Renal cortex interstitium (tissue), 15 donors: ENCODE measurements at places on chromosomes 16 and 17.
A peak's percentile ranks its signal among the peaks of the same experiment; 100 is the strongest.

- DNase-seq: no peak
These were observed 14.5 kb downstream of the CD300LB start for GRCh38 chr17:74516561-74517328.

DNA sequence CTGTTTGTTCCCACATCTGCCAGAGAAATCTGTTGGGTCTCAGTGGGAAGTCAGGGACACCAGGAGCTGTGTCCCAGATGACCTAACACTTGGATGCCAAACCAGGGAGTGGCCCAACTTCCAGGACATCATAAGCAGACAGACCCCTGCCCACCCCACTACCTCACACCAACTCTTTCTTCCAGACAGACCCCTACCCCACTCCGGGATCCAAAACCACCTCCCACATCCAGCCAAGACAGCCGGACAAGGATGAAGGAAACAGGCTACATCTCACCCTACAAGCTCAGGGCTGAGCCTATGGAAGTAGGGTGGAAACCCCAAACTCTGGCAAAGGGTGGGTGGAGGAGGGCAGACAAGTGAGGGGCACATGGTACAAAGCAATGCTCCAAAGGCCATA, 3.6 kb downstream of the HDAC5 start:
- no peak for DNase-seq

DNA sequence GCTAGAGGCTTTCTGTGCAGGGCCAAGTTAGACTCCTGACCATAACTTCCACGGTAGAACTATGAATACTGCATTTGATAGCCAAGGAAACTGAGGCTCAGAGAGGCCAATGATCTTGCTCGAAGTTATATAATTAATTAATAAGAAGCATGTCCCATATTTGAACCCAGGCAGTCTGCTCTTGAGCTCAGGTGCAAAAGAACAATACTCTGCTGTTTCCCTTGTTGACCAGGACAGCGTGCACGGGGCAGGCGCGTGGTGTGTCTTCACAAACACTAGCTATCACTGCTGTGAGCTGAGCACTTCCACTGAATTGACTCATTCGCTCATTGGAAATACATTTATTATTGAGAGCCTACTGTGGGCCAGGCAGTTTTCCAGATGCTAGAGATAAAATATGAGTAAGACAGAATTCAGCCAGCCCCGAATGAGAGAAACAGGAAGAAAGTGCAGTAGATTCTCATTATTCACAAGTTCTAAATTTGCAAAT, 1.6 kb downstream of the CHD9 start:
- no peak for DNase-seq

GRCh38 chr17:77952368-77952767, 6.1 kb upstream of the TNRC6C start:
- DNase-seq: no peak

- no peak for DNase-seq
These were observed 7.0 kb upstream of the GAN start for GRCh38 chr16:81307770-81308169.

DNA sequence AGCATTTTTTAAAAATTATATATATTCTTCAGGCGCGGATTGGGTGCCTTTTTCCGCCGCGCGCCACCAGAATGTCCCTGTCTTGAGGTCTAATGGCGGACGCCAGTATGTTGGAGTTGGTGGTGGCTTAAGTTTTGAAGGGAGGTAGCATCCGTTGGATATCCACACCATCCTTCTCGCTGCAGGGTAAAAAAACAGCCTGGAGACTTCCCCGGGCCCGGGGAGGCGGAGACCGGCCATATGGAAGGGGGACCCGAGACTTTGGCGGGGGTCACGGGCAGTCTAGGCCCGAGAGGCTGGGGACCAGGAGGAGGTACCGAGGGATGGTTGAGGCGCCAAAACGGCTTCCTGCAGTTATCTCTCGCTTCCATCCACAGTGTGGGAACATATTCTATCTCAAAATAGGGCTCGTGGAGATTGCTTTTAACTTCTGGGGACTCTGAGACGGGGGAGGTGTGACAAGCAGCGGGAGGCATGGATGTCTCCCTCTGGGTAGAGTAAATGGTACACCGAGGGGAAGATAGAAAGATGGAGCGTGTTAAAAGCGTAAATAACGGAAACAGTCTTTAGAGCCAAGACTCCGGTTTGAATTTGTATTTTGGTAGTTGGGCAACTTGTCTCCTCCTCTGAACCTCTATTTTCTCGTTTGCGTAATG, at the start of gene SF3B3:
Gene SF3B3 (plus strand): TSS at position 74 of the 656 bp plus-strand sequence. CDS start 2,841 bp downstream, outside the sequence.
- DNase-seq: peak; percentile 36

DNA sequence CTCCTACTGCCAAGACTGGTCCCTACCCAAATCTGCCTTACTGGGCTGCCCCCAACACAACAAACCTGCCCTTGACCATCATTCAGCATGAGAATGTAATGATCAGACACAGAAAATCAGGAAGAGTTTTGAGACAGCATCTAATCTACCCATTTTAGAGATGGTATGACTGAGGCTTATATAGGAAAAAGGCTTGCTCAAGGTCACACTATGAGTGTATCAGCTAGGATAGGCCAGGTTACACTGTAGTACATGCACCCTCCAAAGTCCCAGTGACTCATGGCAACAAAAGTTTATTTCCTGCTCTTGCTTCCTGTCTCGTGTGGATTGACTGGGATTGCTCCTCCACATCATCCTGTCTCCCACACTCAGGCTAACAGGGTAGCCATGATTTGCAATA, 27.9 kb downstream of the NLRC5 start:
- no peak for DNase-seq

- DNase-seq: no peak
These were observed 1.4 kb downstream of the CEP131 start for GRCh38 chr17:81221371-81221841.

DNA sequence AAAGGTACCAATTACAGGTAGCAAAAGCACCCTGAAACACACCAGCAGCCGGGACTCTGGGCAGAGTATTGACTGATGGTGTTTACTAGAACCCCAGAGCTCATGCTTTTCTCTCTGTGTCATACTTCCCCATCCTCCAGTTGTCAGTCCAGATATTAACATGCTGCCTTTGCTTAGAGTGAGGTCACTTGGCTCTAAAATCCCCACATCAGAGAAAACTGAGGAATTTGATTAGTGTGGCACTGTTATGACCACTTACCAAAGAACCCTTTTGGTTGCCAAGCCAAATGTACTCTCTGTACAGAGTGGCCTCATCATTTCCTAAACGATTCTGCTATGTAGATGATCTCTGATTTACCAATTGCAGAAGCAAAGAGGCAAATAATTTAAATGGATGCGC, 80.4 kb downstream of the ABCC12 start:
- no peak for DNase-seq

DNA sequence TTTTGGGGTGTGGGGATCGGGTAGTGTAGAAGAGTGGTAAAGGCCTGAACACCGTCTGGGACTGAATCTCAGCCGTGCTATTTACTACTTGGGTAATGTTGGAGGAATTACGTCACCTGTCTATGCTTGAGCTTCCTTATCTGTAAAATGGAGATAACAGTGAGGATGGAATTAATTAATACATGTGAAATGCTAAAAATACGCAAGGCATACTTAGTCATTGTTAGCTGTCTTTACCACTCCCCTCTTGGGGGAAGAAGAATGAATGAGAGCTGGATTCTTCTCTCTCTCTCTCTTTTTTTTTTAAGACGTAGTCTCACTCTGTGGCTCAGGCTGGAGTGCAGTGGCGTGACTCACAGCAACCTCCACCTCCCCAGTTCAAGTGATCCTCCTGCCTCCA, 41.1 kb upstream of the TANGO6 start:
- no peak for DNase-seq

GRCh38 chr16:4364196-4365013, 7.2 kb upstream of the VASN start:
- no peak for DNase-seq

GRCh38 chr16:27273330-27273669, 4.7 kb upstream of the NSMCE1 start:
- no peak for DNase-seq

DNA sequence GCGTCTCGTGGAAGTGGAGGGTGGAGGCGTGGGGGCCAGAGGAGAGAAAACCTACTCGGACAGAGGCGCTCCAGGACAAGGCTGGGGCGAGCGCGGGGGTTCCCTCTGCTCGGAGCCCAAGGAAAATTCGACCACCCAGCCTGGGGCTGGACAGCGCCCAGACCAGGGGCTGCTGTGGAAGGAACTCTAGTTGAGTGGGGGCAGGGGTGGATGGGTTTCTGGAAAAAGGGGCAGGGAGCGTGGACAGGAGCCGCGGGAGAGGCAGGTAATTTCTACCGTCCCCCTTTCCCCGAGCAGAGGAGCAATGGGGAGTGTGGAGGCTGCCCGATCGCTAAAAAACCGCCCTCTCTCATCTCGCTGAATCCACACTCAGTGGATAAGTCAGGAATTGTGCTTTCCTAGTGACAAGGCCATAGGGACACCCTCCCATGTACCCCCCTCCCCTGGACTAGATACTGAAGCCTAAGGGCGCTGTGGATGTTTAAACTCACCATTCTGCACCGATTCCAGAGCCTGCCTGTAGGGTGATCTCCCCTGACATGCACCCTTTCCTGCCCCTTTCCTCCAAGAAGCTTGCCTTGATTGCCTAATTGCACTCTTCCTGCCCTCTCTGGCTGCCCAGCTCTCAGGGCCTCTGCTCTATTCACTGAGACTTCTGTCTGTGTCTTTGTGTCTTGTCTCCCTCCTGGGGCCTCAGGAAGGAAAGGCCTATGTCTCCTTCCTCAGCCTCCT, 90.7 kb upstream of the TMEM97 start:
- DNase-seq: no peak

GRCh38 chr17:8187517-8188262, 2.3 kb downstream of the BORCS6 start:
- peak; percentile 93 for DNase-seq

DNA sequence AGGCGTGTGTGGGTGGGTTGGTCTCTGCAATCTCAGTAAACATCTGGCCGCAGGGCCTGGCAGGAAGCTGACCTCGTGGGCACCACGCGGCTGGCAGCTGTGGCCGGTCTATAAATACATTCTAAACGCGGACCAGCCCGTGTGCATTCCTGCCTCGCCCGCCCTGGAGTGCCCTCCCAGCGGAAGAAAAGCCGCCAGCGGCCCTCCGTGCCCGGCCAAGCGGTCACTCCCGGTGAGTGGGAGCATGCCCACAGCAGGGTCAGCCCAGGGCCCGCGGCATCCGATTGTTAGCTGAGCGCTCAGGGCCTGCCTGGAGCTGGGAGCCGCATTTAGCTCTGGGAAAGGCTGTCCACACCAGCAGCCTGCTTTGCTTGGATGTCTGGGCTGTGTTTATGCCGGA, 10.3 kb downstream of the ZNF469 start:
- no peak for DNase-seq

DNA sequence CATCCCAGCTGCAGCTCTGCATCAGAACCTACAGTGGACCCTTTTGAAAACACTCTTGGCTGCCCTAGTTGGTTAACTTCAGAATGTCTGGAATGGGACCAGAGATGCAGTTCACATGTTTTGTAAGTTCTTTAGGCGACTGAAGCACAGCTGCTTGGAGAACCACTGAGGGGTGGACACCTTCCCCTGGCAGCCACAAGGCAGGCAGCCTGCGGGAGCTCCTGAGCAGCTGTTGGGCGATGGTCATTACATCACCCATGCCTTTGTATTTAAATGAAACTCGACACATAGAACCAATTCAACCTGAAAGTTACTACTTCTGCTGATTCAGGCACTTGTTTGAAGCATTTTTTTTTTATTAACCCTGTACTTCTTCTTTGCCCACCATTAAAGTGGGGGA, 151.5 kb downstream of the LGALS9B start:
- no peak for DNase-seq

GRCh38 chr16:10362077-10362863, 23.6 kb upstream of the ATF7IP2 start:
- no peak for DNase-seq

GRCh38 chr16:17076092-17076754, 394.5 kb downstream of the XYLT1 start:
- no peak for DNase-seq

DNA sequence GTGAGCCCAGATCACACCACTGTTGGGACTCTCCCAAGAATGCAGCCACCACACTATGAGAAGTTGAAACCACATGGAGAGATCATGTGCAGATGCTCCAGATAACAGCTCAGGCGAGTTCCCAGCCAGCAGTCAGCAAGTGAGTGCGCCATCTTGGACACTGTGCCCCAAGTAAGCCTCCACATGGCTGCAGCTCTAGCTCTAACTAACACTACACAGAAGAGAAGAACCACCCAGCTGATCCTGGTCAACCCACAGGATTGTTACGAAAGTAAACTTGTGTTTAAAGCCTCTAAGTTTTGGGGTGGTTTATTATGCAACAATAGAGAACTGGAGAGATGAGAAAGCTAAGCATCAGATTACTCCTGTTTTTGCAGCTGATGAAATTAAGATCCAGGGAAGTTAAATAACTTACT, 25.8 kb downstream of the SLC38A7 start:
- DNase-seq: no peak

GRCh38 chr17:35683591-35683990, 47.8 kb upstream of the RASL10B start:
- no peak for DNase-seq

GRCh38 chr17:31541559-31541958, 150.1 kb downstream of the RAB11FIP4 start:
- no peak for DNase-seq

DNA sequence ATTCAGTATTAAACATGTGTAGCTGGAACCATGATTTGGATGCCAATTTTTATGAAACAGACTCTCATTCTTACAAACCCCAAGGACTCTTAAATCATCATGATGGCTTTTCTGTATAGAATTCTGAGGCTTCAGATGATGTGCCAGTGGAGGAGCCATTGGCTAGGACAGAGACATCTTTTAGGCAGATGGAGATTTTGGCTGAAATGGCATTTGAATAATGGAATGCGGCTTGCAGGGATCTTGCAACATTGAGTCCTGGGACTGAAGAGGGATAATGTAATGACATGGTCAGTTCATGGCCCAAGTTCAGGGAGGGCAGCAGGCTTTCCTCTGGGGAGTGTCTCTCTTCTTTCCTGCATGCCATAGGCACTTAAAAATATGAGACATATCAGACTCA, 172.4 kb downstream of the ABCA8 start:
- no peak for DNase-seq

GRCh38 chr17:37485938-37486570, 3.6 kb upstream of the DUSP14 start:
- DNase-seq: no peak

GRCh38 chr16:17360693-17361122, 110.1 kb downstream of the XYLT1 start:
- DNase-seq: no peak

- DNase-seq: no peak
These were observed 2.8 kb downstream of the HAS3 start for GRCh38 chr16:69108064-69108904.

GRCh38 chr17:28396635-28397239, 9.3 kb downstream of the SLC46A1 start:
- DNase-seq: no peak

DNA sequence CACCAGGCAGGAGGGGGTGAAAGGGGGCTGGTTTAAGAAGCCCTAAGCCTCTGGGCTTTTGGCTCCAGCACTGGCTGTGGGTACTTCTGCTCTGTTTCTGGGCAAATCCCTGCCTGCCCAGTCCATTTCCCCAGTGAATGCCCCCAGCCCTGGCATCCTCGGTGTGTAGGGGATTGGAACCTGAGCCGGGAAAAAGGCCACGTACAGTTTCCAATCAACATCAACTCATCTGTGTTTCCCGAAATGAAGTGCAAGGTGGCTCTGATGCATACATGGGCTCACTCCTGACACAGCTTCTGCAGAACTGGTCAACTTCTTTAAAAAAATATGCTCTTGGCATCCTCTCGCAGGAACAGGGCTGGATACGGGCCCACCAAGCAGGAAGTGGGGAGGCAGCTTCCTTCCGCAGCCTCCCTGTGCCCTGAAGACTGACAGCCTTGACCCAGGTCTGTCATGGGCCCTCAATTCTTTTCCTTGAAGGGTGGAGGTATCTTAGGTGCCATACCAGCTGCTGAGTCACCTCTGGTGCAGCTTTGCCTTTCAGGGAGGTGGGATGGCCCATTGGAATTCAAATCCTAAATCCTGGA, 73.3 kb downstream of the N4BP1 start:
- no peak for DNase-seq
